Left colon (tissue), 2 donors: ENCODE measurements at places on chromosomes 6 and 20. TPM values are rescaled to one million over a fixed set of nuclear protein-coding genes. Genes with fewer than 3 reads are reported as not detected.

DNA sequence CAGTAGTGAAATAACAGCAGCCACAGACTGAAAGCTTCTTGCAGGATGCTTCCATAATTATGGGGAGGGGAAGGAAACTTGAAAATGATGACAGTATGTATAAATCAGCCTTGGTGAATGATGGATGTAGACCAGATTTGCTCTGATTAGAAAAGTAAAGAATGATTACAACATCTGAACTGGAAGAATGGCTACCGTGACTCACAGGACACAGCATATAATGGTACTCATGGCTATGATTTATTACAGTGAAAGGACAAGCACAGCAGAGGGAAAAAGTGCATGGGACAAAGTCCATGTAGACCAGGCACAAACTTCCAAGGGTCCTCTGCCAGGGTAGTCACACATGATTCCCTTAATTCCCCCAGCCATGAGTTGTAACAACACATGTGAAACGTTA, 70.7 kb upstream of the POPDC3 start:
- no peak for DNase-seq

Gene BPIFB1
- total RNA-seq = not detected

GRCh38 chr20:34375977-34376430, 12.9 kb downstream of the ITCH start:
- DNase-seq = no peak

DNA sequence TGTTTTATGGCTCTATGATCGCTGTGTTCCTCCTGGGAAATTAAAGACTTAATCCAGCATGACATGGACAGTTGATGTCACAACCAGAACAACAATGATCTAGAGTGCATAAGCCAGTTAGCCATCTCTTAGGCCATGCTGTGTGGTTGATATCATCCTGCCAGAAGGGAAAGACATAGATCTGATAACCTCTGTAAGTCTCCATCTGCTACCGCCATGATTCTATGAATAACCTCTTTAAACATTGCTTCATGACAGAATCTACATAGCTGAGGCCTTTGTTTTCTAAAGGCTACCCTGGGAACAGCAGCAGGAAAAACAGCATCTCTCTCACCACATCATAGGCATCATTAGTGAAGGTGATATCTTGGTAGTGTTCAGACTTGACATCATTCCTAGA, 117.6 kb upstream of the PHACTR1 start:
- no peak for DNase-seq

DNA sequence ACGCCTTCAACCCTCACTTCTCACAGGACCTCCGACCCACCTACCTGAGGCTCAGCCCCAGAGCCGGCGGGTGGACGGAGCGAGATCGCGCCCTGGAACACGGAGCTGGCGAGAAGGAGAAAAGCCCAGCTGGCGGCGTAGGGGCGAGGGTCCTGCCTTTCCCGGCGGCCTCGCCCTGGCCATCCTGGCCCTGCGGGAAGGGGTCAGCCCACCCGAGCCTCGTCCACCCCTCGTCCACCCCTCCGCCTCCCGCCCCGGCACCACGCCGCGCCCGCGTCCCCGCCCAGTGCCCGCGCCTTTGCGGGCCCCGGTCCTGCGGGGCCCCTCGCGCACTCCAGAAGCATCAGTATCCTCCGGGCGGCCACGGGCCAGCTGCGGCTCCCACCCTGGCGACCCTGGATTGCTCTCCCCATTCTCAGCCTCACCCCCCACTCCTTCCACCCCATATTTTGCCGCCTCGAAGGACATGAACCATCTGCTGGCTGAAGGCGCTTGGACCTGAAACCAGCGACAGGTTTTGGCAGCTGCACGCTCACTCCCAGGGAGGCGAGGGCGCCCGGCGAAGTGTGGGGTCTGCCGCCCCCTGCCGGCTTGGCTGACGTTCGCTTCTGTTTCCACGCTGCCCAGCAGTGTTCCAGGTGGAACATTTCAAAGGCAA, 65.1 kb downstream of the PLG start:
- DNase-seq = peak; percentile 53

GRCh38 chr6:170344631-170345576, 38.3 kb downstream of the FAM120B start:
- no peak for DNase-seq

Gene VSTM2L
- total RNA-seq = 1.1 TPM
